ENCODE measurements at places on chromosomes 4 and X.

DNA sequence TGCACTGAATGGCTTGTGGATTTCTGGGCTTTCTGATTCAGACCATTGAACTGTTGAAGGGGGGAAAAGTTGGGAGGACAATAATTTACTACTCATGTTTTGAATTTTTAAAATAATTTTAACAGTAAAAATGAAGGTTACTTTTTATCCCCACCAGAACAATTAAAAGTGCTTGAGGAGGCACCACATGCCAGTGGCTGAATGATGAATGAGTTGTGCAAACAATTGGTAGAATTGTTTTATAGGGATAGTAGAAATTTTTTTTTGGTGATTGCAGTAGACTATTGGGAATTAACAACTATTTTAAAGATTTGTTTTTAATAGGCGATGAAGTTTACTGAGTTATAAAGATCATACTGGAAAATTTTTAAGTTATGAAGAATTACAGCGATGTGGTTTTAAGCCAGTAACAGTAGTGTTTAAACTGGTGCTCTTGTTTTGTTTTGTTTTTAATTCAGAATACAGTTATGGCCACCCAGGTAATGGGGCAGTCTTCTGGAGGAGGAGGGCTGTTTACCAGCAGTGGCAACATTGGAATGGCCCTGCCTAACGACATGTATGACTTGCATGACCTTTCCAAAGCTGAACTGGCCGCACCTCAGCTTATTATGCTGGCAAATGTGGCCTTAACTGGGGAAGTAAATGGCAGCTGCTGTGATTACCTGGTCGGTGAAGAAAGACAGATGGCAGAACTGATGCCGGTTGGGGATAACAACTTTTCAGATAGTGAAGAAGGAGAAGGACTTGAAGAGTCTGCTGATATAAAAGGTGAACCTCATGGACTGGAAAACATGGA, 2.7 kb downstream of the REST start:
- no peak for DNase-seq

GRCh38 chrX:12865359-12865758, 1.5 kb upstream of the TLR7 start:
- DNase-seq: no peak

GRCh38 chr4:71229477-71230270, 109.1 kb upstream of the SLC4A4 start:
- DNase-seq: peak; percentile 25

DNA sequence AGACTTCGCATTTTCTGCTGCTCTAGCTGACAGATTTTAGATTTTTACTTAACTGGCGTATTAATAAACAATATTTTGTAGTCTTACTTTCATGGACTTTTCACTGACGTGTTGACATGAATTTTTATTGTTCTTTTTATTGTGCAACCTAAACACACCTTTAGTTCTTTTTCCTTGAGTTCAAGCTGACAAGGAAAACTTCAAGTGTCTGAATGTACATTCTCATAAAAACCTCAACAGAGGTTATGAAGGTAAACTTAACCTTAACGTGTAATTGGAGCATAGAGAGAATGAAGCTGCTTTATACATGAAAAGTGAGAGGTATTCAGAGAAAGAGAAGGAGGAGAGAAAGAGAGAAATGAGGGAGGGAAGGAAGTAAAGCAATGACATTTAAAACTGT, 364.3 kb upstream of the CT83 start:
- DNase-seq: no peak

GRCh38 chrX:136588036-136588435, 56.0 kb downstream of the VGLL1 start:
- no peak for DNase-seq

GRCh38 chr4:140220058-140220457, 66.1 kb upstream of the MAML3 start:
- DNase-seq: no peak

GRCh38 chrX:17860811-17861488, at the start of gene RAI2:
TSS of gene RAI2 (minus strand) at chrX:17861298. CDS start at chrX:17802010, 59,288 bp downstream.
- peak; percentile 36 for DNase-seq

DNA sequence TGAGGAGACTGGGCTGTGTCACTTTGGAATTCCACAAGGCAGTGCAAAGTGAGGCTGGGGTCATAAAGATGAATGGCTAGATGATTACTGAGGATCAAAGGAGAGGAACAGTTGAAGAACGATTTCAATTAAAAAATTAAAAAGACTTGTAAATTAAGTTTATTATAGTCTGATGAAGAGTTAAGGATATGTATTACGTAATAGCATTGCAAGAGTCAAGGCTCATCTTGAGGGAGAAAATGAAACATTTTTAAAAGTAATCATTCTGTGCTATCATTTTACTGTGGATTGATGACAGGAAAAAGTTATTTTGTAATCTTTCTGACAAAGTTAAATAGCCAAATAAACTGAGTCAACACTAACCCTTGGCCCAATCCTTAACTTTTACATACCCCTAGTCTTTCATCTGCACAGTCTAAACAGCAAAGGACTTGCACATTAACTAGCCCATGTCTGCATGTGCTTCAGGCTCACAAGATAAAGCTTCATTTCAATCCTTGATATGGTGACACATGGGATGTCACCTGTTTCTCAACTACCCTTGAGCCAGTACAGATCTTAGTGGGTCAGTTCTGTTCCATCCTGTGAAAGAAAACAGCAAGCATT, 465.5 kb upstream of the CTSO start:
- DNase-seq: no peak

DNA sequence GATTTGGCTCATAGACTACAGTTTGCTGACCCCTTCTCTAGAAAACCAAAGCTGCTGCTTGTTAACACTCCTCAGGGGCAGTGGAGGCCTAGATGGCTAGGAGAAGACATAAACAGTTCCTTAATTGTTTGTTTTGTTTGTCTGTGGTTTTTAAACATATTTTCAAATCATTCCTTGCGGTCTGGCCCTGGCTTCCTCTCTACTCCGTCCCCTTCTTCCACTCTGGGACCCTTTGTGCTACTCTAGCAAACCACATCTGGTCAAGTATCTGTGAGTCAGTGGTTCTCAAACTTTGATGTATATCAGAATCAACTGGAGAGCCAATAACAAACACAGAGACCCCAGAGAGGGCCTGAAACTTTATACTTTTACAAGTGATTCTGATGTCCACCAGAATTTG, 36.1 kb downstream of the FRMPD4 start:
- DNase-seq: no peak

DNA sequence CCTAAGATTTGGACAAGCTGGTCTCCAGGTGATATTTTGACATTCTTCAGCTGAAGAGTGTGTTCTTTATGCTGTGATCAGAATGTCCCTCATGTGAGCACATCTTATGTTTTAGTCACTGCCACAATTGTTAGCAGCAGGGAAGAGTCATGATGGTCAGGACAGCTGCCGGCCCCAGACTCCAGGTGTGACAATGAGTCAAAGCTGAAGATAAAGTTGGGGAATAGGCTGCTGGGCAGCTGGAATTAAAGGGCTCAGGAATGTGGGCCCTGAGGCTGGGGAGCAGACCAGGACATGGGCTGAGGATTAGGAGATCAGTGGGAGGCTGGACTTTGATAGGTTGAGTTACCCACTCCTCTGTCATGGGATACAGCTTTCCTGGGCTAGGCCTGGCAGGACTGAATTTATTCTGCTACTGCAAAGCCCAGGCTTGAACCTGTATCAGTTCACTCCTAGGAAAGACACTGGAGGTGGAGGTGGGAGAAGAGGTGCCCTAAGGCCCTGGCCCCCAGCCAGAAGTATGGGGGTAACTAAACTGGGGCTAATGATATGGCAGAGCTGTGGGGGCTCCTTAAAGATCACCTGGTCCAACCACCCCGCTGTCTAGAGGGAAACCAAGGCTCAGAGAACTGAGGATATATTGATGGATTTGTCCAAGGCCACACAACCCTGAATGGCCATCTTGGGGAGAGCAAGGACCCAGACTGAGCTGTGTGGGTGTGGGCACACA, 119.5 kb downstream of the PJA1 start:
- no peak for DNase-seq

DNA sequence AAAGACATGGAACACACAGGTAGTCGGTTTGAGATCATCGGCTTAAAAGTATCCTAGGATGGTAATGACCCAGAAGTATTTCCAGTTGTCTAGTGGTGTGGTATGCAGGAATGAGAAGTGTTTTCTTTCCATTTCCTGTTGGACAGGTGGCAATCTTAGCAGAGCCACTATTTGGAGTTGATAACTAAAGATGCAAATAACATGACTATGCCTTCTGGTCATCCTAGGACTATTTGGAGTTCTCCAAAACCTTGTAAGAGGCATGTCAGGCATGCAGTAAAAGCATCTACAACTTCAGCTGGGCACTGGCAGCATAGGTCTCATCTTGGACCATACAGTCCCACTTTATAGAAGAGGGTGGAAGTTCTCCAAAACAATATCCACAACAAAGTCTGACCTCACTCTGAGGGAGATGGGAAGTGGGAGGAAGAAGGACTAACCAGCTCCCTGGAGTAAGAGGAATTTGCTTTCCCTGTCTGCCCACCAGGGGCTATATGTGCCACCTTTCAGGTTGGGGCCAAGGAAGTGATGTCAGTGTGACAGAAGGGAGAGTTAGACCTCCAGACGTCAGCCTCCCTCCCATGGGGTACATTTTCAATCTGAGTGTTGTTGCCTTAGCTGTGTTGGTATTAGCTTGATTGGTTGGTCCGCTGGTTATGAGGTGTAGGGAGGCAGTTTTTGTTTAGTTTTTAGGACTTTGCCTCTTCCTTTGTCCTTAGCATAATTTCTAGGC, 101.2 kb upstream of the MYOZ2 start:
- no peak for DNase-seq

- DNase-seq: no peak
Measured at GRCh38 chrX:1860936-1861594, 246.2 kb downstream of the ASMT start.

DNA sequence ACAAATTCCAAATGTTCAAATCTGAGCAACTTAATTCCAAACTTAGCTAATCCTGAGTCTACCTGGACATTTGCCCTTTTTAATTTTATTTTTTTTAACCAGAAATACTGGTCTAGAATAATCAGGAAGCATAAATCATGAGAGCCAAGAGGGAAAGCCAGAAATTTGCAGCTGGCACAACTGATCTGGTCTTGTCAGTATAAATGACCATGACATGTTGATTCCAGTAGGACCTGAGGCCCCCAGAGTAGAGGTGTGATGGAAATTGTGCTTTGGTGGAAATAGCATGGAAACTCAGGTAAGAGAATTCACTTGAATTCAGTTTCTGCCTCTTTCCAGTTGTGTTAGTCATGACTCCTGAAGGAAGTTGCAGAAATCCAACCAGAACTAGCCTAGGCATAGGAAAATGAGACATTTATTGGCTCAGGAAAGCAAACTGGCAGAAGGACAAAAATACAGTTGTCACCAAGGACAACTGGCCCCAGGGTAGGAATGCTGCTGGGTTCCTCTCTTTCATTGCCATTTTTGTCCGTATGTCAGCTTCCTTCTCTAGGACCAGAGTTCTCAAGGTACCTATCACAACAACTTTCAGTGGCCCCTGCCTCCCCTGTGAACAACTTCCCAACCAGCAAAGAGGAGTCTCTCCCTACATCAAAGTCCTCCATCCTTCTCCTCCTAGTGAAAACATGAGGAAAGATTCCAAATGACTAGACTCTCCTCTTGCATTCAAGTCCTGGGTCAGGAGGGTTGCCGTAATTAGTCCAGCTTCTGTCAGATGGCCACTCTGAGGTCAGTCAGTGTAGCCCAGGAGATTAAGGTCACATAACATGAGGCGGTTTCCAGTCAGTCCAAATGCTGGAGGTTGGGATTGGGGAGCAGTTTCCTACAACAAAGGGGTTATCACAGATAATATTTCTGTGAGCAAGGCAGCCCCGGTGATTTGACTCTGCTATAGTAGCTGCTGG, 29.3 kb upstream of the MYOZ2 start:
- no peak for DNase-seq

DNA sequence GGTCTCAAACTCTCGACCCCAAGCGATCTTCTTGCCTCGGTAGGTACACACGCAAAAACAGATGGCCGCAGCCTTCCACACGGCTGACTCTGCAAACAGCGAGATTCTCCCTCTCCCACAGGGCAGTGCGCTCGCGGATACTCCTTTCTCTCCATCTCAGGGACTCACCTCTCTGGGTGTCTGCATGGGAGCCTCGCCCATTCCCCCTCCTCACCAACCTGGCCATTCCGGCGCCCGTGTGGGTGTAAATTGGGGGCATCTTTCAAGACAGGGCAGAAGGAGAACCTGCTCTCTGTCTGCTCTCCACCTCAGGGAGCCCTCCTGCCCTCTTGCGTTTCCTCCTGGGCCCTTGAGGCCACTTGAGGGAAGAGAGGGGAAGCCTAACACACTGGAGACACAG, 4.4 kb downstream of the CTAG2 start:
- no peak for DNase-seq

DNA sequence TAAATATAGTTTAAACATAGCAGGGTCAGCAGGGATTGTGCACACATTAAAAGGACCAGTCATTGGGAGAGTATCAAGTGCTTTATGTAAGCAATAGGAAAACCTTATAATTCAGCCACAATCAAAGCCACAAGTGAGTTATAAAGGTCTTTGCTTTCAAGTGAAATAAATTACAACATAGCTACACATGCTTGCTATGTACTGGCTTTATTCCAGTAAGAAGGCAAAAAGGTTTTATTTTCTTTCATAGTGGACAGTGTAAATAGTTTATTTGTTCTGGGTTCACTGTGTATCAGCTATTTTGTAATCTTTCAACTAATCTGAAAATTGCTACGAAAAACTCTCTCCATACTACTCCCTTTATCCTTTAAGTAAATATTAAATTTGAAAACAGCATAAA, 691.4 kb downstream of the PCDH7 start:
- DNase-seq: no peak

DNA sequence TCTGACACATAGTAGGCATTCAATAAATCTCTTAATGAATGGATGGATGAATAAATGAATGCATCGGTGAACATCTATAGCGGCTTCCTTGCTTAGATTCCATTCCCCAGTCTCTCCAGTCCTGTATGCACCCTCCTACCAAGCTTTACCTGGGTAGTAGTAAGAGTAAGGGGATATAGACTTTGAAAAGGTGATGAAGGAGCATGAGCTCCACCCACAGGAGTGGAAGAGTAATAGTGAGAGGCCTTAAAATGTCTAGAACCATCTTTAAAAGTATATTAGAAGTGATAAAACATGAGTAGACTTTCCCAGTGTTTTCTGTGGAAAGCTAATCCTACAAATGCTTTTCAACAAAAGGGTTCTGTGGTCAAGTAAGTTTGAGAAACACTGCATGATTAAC, 35.5 kb upstream of the GPC3 start:
- no peak for DNase-seq

DNA sequence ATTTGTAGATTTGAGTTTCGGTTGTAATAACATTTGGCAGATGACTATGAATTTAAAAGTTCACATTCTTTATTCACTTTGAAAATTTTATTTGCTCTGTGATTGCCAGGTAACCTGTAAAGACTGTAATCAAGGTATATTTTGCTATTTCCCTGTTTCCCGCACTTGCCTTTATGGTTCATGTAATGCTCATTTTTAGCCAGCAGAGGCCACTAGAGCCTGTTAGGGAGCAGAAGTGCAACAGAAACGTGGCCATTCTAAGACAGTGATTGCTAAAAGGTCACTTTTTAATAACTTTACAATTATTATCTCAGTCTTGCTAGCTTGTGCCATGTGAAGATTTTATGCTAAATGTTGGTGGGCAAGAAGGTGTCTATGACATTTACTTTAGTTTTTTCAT, 12.4 kb downstream of the YIPF6 start:
- peak; percentile 44 for DNase-seq

GRCh38 chr4:110641218-110641617, 18.3 kb upstream of the PITX2 start:
- DNase-seq: no peak

GRCh38 chrX:68676335-68676734, 28.9 kb downstream of the STARD8 start:
- no peak for DNase-seq

All from neural crest cell (in vitro differentiated cells).